ENCODE measurements at places on chromosomes 1 and 21.

GRCh38 chr1:195886000-195886399 lies 722.2 kb downstream of the KCNT2 start:
- DNase-seq, result no peak

GRCh38 chr1:24190983-24191461 lies 3.9 kb upstream of the IFNLR1 start:
- DNase-seq, result no peak

- no peak for DNase-seq
These were observed 4.2 kb upstream of the RAP1GAP start for GRCh38 chr1:21673277-21673780.

DNA sequence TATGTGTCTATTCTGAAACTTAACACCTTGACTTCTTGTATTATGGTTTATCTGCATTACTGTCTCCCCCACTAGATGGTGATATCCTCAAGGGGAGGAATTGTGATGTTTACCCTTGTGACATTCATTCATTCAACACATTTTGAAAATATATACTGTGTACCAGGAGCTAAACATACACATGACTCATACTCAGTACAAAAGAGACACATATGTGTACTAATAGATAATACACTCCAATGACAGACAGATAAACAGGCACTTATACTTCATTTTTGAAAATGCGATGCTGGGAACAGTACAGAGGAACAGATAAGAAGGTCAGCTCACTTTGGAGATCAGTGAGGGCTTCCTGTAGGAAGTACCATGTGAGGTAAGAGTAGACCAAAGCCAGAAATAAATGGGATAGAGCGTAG lies 8.9 kb upstream of the RAB3GAP2 start:
- no peak for DNase-seq

Data from HS-5 (cell line).